RWPE2 (cell line): ENCODE measurements at places on chromosomes 1 and 21.

- H3K36me3 ChIP-seq = peaks cover 33% of the 10 kb centered on the region
- no peaks in the 10 kb centered on the region for H3K27me3 ChIP-seq
These were observed 46.8 kb upstream of the WASF2 start for GRCh38 chr1:27536767-27537166.

GRCh38 chr1:69827732-69828131 lies 260.0 kb downstream of the LRRC7 start:
- no peak for DNase-seq
- no peak overlapping the region for H3K27ac ChIP-seq
- H3K4me1 ChIP-seq = no peaks in the 10 kb centered on the region

GRCh38 chr1:69246710-69247109 lies 321.0 kb upstream of the LRRC7 start:
- no peak overlapping the region for H3K27ac ChIP-seq
- no peak overlapping the region for H3K4me3 ChIP-seq
- no peaks in the 10 kb centered on the region for H3K27me3 ChIP-seq
- H3K36me3 ChIP-seq = no peaks in the 10 kb centered on the region

- no peak overlapping the region for H3K27ac ChIP-seq
- no peak overlapping the region for H3K4me3 ChIP-seq
- H3K27me3 ChIP-seq = no peaks in the 10 kb centered on the region
- no peaks in the 10 kb centered on the region for H3K4me1 ChIP-seq
- DNase-seq = no peak
These were observed 10.1 kb downstream of the TNNI3K start for GRCh38 chr1:74245168-74245772.

- no peak overlapping the region for H3K4me3 ChIP-seq
- DNase-seq = no peak
- H3K27me3 ChIP-seq = no peaks in the 10 kb centered on the region
- H3K4me1 ChIP-seq = no peaks in the 10 kb centered on the region
These were observed 65.3 kb downstream of the ZNF697 start for GRCh38 chr1:119582801-119583200.

DNA sequence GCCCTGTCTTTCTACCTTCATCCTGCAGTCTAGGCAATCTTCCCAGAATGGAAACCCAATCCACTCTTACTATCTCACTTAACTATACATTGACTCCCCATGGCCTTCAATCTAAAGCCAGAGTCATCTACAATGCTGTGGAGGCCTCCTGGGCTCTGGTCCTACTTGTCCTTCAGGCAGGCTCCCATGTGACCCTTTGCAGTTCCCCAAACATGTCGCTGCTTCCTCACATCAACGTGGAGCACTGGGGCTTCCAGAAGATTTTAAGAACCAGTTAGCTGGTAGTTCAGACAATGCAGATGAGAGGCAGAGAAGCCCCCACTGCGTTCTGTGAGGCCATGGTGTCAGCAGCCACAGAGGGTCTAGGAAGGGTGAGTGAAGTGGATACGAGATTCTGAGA lies 18.6 kb downstream of the LYPD8 start:
- no peak overlapping the region for H3K27ac ChIP-seq
- H3K36me3 ChIP-seq = no peaks in the 10 kb centered on the region
- no peak for DNase-seq
- H3K4me1 ChIP-seq = no peaks in the 10 kb centered on the region
- no peak overlapping the region for H3K4me3 ChIP-seq

DNA sequence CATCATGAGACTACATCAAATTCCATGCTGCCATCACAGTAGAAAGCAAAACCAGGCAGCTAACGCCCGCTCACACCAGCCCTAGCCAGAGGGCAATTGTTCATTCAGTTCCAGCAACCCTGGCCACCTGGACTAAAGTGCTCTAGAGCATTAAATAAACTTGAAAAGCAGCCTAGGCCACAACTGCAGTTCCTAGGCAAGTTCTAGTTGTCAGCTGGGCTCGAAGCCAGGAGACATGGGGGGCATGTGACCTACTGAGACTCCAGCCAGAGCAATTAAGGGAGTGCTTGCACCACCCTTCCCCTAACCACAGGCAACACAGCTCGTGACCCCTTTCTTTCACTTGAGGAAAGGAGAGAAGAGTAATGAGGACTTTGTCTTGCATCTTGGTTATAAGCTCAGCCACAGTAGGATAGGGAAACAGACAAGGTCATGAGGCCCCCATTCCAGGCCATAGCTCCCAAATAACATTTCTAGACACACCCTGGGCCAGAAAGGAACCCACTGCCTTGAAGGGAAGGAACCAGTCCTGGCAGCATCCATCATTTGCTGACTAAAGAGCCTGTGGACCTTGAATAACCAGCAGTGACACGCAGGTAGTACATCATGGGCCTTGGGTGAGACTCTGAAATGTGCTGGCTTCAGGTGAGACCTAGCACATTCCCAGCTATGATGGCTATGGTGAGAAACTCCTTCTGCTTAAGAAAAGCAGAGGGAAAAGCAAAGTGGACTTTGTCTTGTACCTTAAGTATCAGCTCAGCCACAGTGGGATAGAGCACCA lies 77.0 kb downstream of the ZZZ3 start:
- H3K27me3 ChIP-seq = no peaks in the 10 kb centered on the region
- no peak overlapping the region for H3K27ac ChIP-seq
- H3K4me1 ChIP-seq = no peaks in the 10 kb centered on the region

GRCh38 chr1:42998386-42998785 lies 39.7 kb upstream of the SLC2A1 start:
- H3K36me3 ChIP-seq = no peaks in the 10 kb centered on the region
- H3K27ac ChIP-seq = no peak overlapping the region
- no peaks in the 10 kb centered on the region for H3K4me1 ChIP-seq
- H3K4me3 ChIP-seq = no peak overlapping the region
- DNase-seq = no peak

- no peak overlapping the region for H3K27ac ChIP-seq
- H3K36me3 ChIP-seq = peaks cover 95% of the 10 kb centered on the region
- DNase-seq = no peak
These were observed 6.8 kb downstream of the CDCA8 start for GRCh38 chr1:37699147-37699546.

- no peak overlapping the region for H3K27ac ChIP-seq
- no peaks in the 10 kb centered on the region for H3K27me3 ChIP-seq
- DNase-seq = no peak
These were observed 4.3 kb downstream of the TAF5L start for GRCh38 chr1:229621663-229622062.
